Activated T-helper 17 cell treated with anti-CD3 and anti-CD28 coated beads, Interleukin-2, amount 50 U/mL, for 72 hours (primary cell): ENCODE measurements at places on chromosomes 1 and 21. TPM values are rescaled to one million over a fixed set of nuclear protein-coding genes. Genes with fewer than 3 reads are reported as not detected.

LCE1A gene
- total RNA-seq, result not detected

OR2T11 gene
- not detected for total RNA-seq

GRCh38 chr1:67143966-67144365 lies 9.2 kb upstream of the C1orf141 start:
- no peak for ATAC-seq

- ATAC-seq, result no peak
These were observed 10.4 kb downstream of the BCAN start for GRCh38 chr1:156652131-156652991.

DNA sequence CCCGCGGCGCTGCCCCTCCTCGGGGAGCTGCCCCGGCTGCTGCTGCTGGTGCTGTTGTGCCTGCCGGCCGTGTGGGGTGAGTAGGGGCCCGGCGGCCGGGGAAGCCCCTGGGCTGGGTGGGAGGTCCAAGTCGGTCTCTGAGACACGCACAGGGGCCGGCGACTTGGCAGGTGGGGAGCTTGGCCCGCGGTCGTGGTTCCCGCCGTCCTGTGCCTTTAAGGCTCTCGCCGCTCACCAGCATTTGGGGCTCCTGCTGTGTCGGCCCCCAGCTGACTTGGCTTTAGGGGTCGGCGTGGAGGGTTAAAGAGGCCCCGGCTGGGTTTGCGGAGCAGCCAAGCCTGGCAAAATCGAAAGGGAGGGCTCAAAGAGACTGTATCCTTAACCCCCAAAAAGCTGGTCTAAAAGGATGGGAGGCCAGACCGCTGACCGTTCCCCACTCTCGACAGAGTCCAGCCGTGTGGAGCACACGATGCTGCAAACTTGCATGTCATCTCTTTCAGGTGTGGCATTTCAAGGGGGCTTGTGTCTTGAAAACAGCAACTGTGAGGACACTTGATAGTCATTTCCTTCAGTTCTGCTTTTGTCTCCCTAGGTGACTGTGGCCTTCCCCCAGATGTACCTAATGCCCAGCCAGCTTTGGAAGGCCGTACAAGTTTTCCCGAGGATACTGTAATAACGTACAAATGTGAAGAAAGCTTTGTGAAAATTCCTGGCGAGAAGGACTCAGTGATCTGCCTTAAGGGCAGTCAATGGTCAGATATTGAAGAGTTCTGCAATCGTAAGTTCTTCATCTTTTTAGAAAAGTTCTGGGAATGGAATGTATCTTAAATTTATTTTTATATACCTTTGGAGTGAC lies 540 bp downstream of the CD55 start:
- ATAC-seq, result no peak

GRCh38 chr1:48560116-48560515 lies 88.1 kb upstream of the SPATA6 start:
- no peak for ATAC-seq

MX2 gene
- 59.1 TPM for total RNA-seq

GRCh38 chr1:17232759-17233661 lies 15.9 kb upstream of the PADI3 start:
- ATAC-seq, result no peak
